ENCODE measurements at places on chromosomes 1 and 21. TPM values are rescaled to one million over a fixed set of nuclear protein-coding genes. Genes with fewer than 3 reads are reported as not detected.

The PADI2 gene
- total RNA-seq, result 5.1 TPM

The MSH4 gene
- 0.30 TPM for total RNA-seq

The FCRL1 gene
- not detected for total RNA-seq

The CSF3R gene
- total RNA-seq, result 0.09 TPM

The PRR9 gene
- total RNA-seq, result not detected

The IGSF3 gene
- total RNA-seq, result 32.4 TPM

The HCN3 gene
- total RNA-seq, result 5.9 TPM

The FMO5 gene
- 1.7 TPM for total RNA-seq

- no peak for DNase-seq
Observed at GRCh38 chr1:232521660-232522059, 108.3 kb downstream of the SIPA1L2 start.

GRCh38 chr1:21605964-21606705, 63.0 kb downstream of the RAP1GAP start:
- DNase-seq, result no peak

- no peak for DNase-seq
Observed at GRCh38 chr1:162629651-162630050, 2.6 kb upstream of the DDR2 start.

DNA sequence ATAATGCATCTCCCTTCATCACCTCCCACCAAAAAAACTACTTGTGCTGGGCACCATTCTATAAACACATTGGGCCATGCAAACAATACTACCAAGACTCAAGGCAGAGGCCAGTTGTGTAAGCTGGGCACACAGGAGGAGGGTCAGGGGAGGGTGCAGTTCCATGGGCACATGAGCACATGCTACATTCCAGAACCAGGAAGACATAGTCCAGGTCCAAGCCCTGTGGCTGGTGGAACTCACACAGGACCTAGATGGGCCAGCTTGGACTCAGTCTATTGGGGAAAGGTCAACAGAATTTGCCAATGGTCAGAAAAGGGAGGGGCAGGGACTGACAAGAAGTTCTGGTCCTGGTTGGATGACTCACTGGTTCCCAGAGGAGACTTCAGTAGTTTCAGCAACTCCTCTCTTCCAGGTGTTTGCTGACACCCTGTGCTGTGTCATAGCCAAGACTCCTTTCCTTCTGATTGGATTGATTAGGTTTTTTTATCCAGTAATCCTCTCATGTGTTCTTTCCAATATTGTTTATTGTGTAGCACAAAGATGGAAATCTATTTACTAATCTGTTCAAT, 249.7 kb downstream of the C1orf94 start:
- no peak for DNase-seq

GRCh38 chr1:24991697-24992096, 61.6 kb upstream of the RUNX3 start:
- no peak for DNase-seq

GRCh38 chr1:22297999-22298398, 153.7 kb upstream of the ZBTB40 start:
- no peak for DNase-seq

DNA sequence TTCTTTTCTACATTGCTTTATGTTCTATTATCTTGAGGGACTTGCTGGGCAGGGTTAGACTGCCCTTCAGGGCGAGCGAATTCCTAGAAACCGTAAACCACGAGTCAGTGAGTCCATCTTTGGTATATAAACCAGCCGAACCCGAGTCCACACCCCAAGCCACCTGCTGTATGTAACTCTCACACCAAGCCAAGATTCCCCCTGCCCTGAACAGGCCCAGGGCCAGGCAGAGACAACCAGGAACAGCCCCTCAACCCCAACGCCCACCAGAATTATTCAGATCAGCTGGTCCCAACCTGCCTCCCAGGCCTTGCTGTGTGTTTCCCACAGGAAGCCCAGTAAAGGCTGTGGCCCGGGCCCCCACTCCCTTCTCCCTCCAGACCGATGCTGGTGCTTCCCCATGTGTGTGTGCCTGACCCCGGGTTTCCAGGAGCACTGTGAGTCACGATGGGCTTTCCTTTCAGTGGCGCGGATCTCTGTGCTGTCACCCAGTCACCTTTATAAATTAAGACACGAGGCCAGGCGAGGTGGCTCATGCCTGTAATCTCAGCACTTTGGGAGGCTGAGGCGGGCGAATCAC, 17.1 kb downstream of the KIF17 start:
- no peak for DNase-seq

DNA sequence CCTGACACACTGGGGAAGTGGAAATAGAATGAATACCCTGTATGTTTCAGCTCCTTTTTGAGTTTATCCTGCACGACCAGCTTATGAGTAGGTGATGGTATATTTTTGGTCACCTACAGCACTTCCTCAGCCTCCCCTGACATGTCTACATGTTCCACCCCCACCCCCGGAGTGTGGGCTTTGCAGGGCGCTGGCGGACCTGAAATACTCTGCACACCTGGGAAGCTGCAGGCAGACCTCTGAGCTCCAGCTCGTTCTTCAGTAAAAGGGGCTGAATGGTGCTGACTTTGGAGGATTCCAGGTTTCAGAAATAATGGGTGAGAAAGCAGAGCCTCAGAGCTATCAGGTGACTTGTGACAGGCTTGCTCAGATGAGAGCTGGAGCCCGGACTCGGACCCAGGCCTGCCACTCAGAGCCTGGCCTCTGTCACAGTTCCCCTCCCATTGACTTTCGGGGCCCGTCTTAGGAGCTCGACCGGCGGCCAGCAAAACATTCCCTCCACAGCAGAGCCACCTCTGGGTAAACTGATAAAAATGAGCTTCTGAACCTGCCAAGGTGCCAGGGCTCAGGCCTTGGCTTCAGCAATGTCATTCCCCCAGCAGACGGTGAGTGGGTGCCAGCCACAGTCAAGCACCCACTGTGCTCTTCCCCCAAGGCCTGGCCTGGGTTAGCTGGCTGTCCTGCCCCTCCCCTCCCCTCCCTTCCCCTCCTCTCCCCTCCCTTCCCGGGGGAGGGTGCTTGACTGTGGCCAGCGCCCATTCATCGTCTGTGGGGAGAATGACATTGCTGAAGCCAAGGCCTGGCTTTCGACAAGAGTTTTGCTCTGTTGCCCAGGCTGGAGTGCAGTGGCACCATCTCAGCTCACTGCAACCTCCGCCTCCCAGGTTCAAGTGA, 30.1 kb downstream of the DOP1B start:
- DNase-seq, result peak; percentile 20

- no peak for DNase-seq
Observed at GRCh38 chr1:244102468-244102867, 51.4 kb downstream of the ZBTB18 start.

DNA sequence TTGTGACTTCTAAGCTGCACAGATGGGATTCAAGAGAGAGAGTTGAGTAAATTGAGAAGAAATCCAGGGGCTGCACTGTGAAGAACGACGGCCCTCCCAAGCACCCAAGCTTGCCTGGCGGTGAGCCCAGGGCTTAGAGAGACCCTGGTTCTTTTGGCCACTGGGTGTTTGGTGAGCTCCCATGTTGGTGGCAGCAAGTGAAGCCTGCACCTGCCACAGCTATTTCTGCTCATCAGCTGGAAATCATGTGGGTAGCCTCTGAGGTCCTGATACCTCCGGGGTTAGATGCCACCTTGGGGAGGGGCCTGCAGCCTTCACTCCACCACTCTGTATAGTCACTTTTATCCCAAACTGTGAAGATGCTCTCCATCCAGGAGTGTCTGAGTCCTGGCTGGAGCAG, 6.2 kb upstream of the BTG2 start:
- DNase-seq, result no peak

- no peak for DNase-seq
Observed at GRCh38 chr1:174769961-174770549, 229.7 kb upstream of the CACYBP start.

DNA sequence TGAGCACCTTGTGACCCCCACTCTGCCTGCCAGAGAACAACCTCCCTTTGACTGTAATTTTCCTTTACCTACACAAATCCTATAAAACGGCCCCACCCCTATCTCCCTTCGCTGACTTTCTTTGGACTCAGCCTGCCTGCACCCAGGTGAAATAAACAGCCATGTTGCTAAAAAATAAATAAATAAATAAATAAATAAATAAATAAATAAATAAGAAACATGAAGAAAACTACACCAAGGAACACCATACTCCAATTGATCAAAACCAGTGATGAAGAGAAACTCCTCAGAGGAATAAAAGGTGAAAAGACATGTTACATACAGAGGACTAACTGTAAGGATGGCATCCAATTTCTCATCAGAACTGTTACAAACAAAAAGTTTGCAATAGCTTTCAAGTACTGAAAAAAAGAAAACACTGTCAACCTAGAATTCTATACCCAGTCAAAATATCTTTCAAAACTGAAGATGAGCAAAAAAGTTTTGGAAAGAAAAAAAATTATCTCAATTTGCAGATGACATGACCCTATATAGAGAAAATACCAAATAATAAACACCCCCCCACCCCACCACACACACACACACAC, 28.4 kb downstream of the NBPF6 start:
- no peak for DNase-seq

DNA sequence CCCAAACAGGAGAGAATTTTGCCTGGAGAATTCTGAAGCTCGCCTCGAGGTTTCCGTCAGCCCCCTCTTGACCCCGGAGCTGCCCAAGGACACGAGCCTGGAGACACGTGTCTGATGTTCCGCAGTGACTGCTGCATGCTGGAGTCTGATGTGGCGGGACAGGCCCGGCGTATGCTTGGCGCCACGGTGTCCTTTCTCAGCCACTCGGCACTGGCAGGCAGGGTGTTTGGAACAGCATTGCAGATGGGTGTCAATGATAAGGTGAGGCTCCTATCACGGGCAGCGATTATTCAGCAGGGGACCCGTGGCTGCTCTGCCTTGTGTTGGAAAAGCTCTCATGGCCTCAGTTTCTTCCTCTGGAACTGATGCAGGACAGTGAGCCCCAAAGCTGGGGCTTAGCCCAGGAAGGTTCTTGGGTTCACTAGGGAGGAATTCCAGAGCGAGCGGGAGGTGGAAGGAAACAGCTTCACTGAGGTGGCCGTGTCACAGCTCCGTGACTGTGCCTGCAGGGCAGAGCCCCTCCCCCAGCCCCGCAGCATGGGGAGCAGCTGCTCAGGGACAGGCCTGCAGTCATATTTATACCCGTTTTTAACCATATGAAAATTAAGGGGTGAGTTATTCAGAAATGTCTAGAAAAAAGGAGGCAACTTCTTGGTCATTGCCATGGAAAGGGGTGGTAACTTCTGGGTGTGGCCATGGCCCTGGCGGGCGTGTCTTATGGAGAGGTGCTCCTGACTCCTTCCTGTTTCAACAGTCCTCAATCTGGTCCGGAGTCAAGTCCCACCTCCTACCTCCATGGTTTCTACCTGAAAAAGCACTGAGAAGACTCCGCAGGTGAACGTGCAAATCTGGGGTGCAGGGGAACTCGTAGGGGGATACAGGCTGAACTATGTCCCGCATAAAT, 123.4 kb downstream of the SIK1 start:
- DNase-seq, result no peak

- DNase-seq, result no peak
Observed at GRCh38 chr1:110523011-110523410, 4.0 kb upstream of the KCNA10 start.

Measured in WTC11 (cell line).